MCF 10A (cell line): ENCODE measurements at places on chromosomes 2 and 18.
A peak's percentile ranks its signal among the peaks of the same experiment; 100 is the strongest.

GRCh38 chr18:55250768-55251173 is 291.5 kb upstream of the CCDC68 start:
- DNase-seq, result no peak

DNA sequence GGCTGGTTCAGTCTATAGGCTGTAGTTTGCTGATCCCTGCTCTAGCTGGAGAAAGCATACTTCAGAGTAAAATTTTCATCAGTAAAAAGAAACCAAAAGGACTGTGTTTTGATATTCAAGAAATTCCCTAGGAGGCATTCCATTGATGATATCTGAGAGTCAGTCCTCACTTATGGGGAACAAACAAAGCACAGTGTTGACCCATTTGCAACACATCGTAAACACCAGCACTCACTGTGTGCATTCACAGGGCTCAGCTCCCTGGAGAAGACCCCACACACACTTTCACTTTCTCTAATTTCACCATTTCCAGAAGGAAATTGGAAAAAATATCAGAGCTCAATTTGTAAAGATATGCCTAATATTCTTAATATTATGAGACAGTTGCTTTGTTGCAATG is 147.1 kb downstream of the PIEZO2 start:
- DNase-seq, result no peak

- DNase-seq, result no peak
Observed at GRCh38 chr2:171530378-171530777, 8.1 kb downstream of the CYBRD1 start.

- DNase-seq, result no peak
Observed at GRCh38 chr2:11761259-11761658, 14.8 kb downstream of the LPIN1 start.

DNA sequence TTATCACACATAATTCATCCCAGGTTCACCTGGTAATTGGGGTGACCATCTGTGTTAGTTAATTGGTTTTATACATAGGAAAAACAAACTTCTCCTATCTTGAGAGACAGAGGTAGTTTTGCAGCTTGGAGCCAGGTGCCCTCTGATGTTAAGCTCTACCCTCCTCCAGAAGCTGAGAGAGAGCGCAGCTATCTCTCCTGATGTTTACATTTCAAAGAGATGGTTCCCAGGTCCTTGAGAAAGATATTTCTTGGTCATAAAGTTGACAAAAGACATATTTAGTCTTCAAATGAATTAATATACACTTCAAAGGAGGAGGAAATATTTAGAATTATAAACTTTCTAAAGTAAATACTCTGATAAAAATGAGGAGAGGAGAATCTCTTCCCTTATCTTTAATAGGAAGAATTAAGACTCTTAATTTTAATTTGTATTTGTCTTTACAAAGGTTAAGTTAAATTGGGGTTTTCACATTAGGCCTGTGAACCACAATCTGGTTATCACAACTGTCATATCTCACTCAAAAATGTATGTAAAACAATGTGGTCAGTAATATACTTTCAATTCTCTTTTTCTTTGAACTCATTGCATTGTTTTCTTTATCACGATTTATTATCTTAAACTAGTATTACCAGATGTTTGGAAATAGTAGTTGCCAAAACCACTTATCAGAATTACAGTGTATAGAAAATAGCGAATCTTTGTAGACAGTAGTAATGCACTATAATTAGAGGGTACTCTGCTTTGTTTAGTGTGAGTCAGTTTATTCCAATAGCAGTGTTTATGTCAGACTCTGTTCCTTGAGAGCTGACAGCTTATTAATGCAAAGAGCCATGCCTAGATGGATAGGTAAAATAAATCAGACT is 26.8 kb downstream of the SERPINB4 start:
- DNase-seq, result no peak

- DNase-seq, result no peak
Observed at GRCh38 chr18:905948-906415, 1.3 kb downstream of the ADCYAP1 start.

DNA sequence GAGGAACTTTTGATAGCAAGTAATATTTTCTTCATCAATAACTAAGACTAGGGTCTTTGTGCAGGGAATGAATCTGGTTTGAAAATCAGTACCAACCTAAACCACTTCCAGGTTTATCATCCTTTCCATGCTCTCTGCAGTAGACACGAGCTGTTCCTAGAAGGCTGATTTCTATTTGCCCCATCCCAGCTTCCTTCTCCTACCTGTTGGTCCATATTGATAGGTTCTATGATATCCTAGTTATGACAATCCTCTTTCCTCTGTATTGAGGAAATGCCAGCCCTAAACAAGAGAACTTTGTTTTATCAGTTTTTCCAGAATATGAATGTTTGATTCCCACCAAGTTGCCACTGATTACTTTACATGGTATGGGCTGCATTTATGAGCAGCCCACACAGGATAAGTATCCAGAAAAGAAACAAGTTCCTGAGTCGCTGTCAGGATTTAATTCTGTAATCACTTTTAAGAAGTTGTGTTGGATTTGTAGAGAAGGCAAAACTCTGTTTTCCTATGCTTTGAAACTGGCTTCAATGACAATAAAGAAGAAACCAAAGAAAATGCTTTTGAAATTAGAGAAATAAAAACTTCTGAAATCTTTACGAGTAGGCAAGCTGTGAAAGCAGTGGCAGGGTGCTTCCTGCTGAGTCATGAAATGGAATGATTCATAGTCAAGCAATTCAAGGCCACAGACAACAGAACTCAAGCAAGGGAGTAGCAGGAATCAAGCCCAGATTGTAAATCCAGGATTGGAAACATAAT is 37.3 kb upstream of the TANK start:
- DNase-seq, result peak; percentile 86

- DNase-seq, result no peak
Observed at GRCh38 chr2:73272270-73272669, 12.0 kb downstream of the FBXO41 start.

DNA sequence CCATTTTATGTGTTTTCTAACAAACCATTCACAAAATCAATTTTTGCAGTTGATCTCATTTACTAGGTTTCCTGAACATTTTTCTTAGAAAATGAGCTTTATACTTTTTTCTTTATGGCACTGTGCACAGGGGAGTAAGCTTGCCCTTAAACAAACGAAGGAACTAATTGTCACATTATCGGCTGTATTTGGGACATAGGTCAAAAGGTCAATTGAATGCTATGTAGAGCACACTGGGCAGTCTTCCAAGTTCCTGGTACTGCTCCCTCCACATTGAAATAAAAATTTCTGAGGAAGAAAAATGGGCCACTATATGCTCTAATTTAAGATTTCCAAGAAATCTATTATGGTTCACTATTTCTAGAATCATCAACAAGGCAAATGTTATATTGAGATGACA is 93.6 kb upstream of the TMEFF2 start:
- DNase-seq, result no peak

GRCh38 chr18:9189491-9189890 is 52.9 kb downstream of the ANKRD12 start:
- no peak for DNase-seq

DNA sequence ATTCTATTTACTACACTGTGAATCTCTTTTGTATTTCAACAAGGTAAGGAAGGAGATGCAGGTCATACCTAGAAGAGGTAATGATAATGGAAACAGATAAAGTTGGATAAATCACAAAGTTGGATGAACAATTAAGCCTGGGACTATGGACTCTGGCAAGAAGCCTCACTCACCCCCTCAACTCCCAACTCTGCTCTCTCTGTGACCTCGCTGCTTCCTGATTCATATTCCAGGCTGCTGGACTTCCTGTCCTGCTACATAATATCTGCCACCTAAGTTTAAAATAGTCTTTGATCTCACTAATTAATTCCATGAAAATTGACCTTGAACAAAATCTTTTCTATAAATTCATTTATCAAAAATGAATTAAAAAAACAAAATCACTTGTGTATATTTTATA is 215.3 kb downstream of the CALCRL start:
- DNase-seq, result no peak

- DNase-seq, result no peak
Observed at GRCh38 chr2:215612786-215613185, 176.9 kb upstream of the FN1 start.

- no peak for DNase-seq
Observed at GRCh38 chr2:221282386-221282785, 289.7 kb downstream of the EPHA4 start.

DNA sequence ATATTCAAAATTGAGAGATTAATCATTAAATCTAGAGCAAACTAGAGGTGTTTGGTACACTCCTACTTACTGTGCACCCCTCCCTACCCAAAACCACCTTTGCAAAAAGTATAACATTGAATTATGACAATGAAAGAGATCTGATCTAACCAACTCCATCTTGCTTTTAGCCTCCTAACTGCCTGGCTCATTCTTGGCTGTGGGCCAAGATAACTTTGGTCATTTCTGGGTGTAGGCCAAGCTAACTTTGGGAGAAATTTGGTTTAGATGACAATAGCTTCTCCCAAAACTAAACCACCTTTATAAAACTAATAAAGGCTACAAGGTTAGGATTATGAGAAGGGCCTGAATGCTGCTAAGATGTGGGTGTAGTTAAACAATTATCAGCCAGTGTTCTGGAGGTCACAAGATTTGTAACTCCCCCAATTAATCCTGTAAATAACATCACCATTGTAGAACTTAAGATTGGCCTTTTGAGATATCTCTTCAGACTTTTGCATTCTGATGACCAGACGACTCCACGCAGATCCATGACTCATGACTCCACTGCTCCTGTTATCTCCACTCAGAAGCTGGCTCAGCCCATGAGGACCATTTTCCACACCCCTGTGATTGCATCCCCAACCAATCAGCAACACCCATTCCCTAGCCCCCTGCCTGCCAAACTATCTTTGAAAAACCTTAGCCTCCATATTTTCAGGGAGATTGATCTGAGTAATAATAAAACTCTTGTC is 160.2 kb downstream of the FBXO15 start:
- DNase-seq, result peak; percentile 48

DNA sequence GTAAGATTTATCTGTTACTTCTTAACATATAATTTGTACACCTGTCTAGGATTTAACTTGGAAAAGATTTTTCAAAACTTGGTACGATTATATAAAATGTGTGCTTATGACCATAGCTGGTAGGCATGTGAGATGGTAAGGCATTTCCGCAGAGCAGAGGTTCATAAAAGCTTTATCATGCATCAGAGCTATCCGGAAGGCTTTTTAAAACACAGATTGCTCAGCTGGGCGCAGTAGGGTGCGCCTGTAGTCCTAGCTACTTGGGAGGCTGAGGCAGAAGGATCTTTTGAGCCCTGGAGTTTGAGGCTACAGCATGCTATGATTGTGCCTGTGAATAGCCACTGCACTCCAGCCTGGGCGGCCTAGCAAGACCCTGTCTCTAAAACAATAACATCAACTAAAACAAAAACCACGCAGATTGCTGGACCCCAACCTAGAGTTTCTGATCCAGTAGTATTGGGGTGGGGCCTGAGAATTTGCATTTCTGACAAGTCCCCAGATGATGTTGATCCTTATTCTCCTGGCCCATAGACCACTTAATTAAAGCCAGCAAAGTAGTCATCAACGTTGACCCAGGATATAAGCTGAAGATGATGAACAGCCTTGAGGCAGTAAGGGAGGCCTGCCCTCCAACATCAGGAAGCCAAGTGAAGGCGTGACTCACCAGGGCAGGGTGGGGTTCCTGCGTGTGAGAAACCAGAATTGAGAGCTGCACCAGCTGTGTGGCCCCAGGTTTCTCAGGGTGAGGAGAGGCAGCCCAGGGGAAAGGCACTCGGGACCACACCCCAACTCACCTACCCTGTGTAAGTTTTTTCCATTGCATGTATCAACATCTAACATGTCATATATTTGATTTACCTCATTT is 21.6 kb upstream of the SLC20A1 start:
- DNase-seq, result peak; percentile 97

- no peak for DNase-seq
Observed at GRCh38 chr2:205792908-205793307, 110.6 kb downstream of the NRP2 start.

DNA sequence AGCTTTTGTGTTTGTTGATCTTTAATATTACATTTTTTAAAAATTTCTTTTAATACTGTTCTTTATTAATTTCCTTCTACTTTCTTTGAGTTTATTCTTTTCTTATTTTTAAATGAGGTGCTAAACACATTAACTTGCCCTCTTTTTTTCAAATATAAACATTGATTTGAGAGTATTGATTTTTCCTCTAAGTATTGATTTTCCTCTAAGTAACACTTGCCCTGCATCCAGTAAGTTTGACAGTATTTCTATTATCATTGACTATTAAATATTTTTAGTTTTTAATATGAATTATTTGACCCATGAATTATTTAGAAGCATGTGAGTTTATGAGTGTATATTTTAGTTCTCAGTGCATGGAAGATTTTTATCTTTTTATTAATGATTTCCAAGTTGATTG is 337.0 kb upstream of the RAB12 start:
- DNase-seq, result no peak
